ENCODE measurements at places on chromosomes 2 and 18. TPM values are rescaled to one million over a fixed set of nuclear protein-coding genes. Genes with fewer than 3 reads are reported as not detected.

DNA sequence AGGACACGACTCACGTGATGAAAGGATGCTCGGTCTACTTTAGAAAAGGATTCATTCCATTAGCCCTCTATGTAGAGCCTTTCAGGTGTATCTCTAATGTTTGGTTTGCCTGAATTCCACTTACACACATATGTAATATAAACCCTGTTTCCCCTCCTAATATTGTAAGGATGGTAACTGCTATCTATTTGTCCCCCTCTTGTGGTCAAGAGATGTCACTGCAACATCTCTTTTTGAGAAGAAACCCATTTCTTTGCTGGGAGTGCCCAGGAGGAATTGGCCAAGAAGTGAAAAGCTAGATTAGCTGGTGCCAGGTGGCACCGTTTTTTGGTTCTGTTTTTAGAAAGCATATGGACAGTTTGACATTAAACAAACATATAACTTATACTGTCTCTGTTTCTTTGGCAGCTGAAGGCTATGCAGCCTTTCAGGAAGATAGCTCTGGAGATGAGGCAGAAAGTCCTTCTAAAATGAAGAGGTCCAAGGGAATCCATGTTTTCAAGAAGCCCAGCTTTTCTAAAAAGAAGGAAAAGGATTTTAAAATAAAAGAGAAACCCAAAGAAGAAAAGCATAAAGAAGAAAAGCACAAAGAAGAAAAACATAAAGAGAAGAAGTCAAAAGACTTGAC, 41.2 kb downstream of the RALBP1 start:
- H3K4me3 ChIP-seq, result no peak overlapping the region
- DNase-seq, result no peak
- H3K27ac ChIP-seq, result no peak overlapping the region
- H3K4me1 ChIP-seq, result no peaks in the 10 kb centered on the region
- no peaks in the 10 kb centered on the region for H3K27me3 ChIP-seq
- H3K36me3 ChIP-seq, result no peaks in the 10 kb centered on the region

GRCh38 chr2:227163998-227164762, at the start of the genes COL4A3 and COL4A4:
TSS of gene COL4A3 (plus strand) at chr2:227164624. CDS start at chr2:227164727, 103 bp downstream.
TSS of gene COL4A4 (minus strand) at chr2:227164205. CDS start at chr2:227147483, 16,722 bp downstream.
- H3K27ac ChIP-seq, result peak within 1 kb of the TSS; percentile 67
- no peaks in the 10 kb centered on the region for H3K36me3 ChIP-seq
- DNase-seq, result peak; percentile 29
- peaks cover 24% of the 10 kb centered on the region for H3K27me3 ChIP-seq
- H3K4me1 ChIP-seq, result no peaks in the 10 kb centered on the region
- H3K4me3 ChIP-seq, result peak within 1 kb of the TSS; percentile 48

DNA sequence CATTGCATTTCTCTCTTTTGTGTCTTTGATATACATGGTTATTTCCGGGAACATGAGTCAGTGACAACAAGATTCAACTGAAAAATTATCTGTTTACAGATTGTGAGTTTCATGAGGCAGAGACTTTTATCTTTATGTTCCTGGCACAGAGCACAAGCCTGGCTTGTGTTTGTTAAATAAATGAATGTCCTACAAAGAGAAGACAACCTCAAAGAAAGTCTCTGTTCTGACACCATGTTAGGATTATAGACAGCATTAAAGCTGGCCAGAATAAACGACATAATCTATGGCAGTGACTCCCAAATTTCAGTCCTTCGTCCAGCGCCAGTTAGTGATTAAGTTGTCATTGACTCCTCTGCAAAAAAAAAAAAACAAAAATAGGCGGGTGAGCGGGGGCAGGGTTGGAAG, 97.4 kb upstream of the DNAJC10 start:
- H3K4me1 ChIP-seq, result no peaks in the 10 kb centered on the region
- H3K27me3 ChIP-seq, result no peaks in the 10 kb centered on the region
- no peaks in the 10 kb centered on the region for H3K36me3 ChIP-seq
- peak; percentile 3 for DNase-seq
- H3K27ac ChIP-seq, result no peak overlapping the region
- H3K4me3 ChIP-seq, result no peak overlapping the region

TPRKB gene
- polyA plus RNA-seq, result 74.4 TPM

C2orf78 gene
- polyA plus RNA-seq, result not detected

Measured in left lung (tissue), 14 donors.